HS-5 (cell line): ENCODE measurements at places on chromosomes 2 and 18.

DNA sequence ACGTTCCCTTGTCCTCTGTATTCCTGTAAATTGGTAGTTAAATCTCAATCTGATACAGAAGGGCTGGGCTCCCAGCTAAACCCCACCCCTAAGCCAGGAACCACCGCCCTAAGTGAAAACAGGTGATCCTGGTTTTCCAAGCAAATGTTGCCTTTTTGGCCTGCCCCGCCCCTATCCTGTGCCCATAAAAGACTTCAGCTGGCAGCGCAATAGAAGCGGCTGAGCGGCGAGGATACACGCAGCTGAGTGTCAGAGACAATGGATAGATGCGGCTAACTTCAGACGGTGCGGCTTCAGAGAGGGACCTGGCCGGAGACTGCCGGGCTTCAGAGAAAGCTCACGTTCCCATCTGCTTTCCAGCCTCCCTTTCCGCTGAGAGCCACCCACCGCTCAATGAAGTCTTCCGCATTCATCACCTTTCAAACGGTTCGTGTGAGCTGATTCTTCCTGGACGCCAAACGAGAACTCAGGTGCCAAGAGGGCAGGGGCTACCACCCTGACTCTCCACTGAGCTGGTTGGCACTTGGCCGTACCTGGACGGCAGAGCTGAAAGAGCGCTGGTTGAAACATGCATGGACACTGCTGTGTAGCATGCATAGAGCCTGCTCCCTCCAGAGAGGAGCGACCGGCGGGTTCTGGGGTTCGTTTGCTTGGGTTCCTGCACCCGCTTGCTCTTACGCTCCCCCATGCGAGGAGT, 49.5 kb upstream of the POLE4 start:
- no peak for DNase-seq

DNA sequence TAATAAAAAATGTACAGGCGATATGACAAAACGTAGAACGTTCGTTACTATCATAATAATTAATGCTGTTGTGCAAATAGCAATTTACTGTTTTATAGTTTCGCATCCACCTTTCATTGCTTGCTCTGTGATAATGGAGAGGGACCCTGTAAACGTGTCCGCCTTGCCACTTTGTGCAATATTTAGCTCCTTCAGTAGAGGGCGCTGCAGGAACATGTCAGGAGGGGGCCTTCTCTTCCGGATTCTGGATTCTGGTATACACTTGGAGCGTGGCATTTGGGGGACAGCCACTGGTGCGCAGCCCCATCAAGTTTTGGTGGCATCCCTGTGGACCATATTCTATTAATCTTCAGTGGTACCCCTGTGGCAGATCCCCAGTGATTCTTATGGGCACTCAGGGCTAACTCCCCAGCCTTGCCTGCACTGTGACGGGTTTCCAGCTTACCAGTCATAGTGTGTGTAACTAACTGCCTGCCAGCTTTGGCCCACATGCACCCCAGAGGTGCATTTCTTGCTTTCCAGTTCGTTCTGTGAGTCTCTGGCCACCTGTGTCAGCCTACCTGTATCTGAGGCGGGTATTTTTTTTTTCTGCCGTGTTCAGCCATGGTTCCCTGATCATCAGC, 140.3 kb downstream of the CYRIA start:
- no peak for DNase-seq

- no peak for DNase-seq
Observed at GRCh38 chr18:79604913-79605880, 74.4 kb upstream of the CTDP1 start.

- peak; percentile 45 for DNase-seq
Observed at GRCh38 chr2:206392118-206392517, 51.2 kb upstream of the ADAM23 start.

GRCh38 chr2:43762286-43762685, 11.6 kb upstream of the DYNC2LI1 start:
- no peak for DNase-seq

GRCh38 chr2:3667151-3667631, 9.2 kb downstream of the ALLC start:
- no peak for DNase-seq

DNA sequence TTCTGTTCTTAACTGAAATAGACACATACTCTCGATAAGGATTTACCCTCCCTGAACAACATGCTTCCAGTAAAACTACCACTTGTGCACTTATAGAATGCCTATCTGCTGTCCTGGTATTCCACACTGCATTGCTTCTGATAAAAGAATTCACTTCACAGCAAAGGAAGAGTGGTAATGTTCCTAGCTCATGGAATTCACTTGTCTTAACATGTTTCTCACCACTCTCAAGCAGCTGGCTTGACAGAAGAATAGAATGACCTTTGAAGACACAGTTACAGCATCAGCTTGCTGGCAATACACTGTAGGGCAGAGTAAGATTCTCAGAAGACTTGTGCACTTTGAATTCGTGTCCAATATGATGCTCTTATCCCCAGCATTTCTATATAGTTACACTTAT, 524.1 kb upstream of the CNTNAP5 start:
- DNase-seq = no peak

DNA sequence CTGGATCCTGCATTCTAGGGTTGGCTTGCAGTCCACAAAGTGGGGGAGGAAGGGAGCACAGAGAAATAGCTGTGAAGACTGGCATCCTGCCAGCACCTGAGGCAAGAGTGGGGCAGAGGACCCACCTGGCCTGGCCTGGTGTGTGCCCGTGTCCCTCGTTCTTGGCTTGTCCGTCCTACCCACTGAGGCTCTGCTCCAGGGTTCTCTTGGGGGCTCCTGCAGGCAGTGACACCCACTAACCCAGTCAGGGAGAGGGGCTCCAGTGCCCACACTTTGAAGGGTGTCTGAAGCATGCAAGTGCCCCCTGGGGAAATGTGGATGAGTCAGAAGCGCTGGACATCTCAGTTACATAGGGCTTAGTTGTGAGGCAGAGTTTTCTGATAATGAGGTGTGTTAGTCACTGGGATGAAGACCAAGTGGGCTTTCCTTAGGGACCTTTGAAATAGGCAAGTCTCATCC, 79.4 kb downstream of the SLC4A3 start:
- DNase-seq = no peak

DNA sequence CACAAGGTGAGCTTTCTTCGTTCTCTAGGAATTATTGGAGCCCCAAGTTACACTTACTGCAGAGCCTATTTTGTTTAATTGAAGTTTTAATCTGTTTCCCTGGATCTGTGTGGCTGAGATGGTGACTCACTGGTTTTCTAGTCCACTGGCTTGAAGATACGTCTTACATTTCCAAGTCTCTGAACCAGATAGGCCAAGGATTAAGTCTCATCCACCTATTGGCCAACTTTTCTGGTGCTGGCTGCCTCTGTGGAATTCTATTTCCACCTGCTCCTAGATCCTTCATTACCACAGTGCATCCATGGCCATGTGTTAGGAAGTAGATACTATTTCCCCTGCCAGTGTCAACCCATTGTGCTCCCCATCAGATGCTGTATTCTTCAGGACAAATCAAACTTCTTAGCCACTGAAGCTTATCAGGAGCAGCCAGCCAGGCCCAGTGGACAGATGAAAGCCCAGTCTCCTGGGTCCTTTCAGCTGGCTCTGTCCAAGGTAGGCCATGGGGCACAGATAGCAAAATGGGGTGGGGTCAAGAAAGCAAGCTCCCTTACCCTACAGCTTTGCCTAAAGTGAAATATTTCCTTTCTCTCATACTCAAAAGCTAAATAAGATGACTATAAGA, 198.8 kb upstream of the TCF4 start:
- DNase-seq = no peak

- DNase-seq = no peak
Observed at GRCh38 chr2:210546424-210547208, 9.8 kb upstream of the CPS1 start.

DNA sequence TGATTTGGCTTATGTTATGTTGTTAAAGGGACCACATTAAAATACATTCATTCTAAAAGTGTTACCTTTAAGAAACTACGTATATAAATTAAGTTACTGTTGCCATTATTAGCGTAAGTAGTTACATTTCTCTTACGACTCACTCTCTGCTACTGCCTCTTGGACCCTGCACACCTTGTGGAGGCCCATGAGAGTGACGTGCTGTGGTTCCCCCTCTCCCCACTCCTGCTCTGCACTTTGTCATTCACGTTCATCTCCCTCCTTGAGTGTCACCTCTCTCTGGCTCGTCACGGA, 830 bp upstream of the MERTK start:
- no peak for DNase-seq

GRCh38 chr2:84963692-84964405, 7.1 kb upstream of the KCMF1 start:
- peak; percentile 87 for DNase-seq

- DNase-seq = no peak
Observed at GRCh38 chr2:197121756-197122385, 188.7 kb downstream of the ANKRD44 start.

DNA sequence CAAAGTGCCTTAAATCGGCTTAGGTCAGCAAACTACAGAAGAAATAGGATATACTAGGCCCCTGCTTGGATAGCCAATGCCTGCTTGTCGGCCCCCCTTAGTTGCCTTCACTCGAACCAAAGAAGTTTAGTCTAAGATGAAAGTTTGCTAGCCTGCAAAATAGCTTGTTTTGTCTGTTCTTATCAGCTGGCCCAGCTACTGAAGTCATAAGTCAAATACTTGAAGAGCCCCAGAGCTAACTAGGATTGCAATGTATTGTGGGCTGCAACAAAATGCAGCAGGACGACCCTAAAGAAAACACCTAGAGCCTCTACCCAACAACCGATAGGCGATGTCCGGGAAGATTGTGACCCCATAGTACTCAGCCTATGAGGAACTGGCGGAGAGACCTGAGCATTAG, 183.5 kb upstream of the HS6ST1 start:
- no peak for DNase-seq

DNA sequence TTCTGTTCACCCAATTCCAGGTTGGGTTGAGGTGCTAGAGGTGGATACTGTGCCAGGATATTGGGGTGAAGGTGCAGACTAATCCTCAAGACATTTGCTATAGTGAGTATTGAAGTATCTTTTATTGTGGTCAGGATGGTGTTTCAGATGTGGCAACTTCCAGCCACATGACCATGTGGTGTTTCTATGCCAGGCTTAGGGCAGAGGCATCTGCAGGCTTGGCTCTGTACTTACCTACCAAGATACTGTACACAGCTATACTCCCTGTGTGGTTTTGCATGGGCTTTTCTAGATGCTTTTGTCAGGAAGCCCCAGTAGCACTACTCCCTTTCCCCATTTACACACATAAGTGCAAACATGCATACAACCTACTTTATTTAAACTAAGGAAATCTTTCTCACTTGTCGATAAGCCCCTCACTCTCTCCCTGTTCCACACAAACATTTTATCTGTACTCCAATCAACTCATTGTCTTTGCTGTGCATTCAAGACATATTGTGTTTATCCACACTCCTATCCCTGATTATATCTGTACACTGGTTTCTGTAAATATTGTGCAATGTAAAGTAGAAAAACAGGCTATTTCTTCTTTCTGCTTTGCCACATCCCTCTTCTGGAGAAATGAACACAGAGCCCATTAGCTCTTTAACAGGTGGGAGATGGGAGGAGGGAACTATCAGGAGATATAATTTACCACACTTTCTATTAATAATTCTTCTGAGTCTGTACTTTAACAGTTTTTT, 12.3 kb downstream of the ARL6IP6 start:
- no peak for DNase-seq

- DNase-seq = no peak
Observed at GRCh38 chr18:48481092-48481491, 57.7 kb upstream of the CTIF start.

DNA sequence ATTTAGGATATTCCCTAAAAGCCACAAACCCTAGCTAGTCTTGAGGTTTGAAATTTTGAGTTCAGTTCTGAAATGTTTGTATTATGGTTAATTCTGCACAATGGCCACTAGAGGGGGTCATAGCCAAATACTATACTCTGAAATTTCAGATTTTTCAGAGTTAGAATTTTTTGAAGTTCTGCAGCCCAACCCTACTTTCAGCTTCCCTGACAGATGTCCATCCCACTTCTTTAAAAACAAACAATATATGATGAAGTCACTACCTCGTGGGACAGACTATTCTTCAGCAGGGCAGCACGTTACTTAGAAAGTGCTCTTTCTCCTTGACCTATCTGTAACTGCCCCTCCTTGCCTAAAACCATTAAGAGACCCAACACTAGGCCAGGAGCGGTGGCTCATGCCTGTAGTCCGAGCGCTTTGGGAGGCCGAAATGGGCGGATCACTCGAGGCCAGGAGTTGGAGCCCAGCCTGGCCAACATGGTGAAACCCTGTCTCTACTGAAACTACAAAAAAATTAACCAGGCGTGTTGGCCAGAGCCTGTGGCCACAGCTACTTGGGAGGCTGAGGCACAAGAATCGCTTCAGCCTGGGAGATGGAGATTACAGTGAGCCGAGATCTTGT, 48.2 kb upstream of the PAPOLG start:
- DNase-seq = peak; percentile 3

- peak; percentile 18 for DNase-seq
Observed at GRCh38 chr18:72544092-72544886, at the start of gene CBLN2. CBLN2 (minus strand) TSS chr18:72544342; CDS start chr18:72542160, 2,182 bp downstream.

- no peak for DNase-seq
Observed at GRCh38 chr2:53490659-53491058, 276.9 kb upstream of the CHAC2 start.

DNA sequence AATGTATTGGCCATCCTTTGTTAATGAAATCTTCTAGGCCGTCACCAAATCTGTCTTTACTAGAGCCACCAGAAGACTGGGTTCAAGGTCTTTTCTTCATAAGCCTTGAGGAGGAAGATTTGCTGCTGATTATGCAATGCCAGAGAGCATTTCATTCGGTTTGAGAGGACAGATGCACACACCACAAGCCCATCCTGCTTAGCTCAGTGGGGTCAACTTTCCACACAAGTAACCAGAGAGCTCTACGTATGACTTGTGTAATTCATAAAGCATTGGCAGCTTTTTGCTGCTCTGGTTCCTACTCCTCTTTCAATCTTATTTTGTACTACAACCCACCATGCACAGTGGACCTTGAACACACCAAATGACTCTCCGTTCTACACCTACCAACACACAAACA, 106.9 kb downstream of the OSR1 start:
- DNase-seq = no peak

GRCh38 chr2:121002597-121002996, 266.9 kb downstream of the GLI2 start:
- DNase-seq = no peak

DNA sequence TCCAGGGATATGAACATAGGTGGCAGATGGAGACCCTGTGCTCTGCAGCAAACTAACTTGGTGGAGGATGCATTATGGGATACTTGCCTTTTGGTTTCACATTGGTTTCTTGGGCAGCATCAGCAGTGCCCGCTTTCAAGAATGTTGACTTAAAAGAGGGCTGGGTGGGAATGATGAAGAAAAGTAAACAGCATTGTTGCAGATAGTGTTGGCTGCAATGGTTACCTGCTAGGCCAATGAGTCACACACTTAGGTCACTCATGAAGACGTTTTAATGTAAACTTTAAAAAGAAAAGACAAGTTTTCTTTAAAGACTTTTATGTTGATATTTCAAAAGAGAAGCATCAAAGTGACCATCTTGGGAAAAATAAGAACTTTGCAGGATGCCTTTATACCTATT, 26.1 kb upstream of the FAM237A start:
- no peak for DNase-seq
